ENCODE measurements at places on chromosomes 5 and 9.
A peak's percentile ranks its signal among the peaks of the same experiment; 100 is the strongest.

- DNase-seq, result no peak
These were observed 293.1 kb downstream of the PSAT1 start for GRCh38 chr9:78590068-78590467.

- DNase-seq, result no peak
These were observed 6.4 kb upstream of the PAIP1 start for GRCh38 chr5:43563321-43563720.

DNA sequence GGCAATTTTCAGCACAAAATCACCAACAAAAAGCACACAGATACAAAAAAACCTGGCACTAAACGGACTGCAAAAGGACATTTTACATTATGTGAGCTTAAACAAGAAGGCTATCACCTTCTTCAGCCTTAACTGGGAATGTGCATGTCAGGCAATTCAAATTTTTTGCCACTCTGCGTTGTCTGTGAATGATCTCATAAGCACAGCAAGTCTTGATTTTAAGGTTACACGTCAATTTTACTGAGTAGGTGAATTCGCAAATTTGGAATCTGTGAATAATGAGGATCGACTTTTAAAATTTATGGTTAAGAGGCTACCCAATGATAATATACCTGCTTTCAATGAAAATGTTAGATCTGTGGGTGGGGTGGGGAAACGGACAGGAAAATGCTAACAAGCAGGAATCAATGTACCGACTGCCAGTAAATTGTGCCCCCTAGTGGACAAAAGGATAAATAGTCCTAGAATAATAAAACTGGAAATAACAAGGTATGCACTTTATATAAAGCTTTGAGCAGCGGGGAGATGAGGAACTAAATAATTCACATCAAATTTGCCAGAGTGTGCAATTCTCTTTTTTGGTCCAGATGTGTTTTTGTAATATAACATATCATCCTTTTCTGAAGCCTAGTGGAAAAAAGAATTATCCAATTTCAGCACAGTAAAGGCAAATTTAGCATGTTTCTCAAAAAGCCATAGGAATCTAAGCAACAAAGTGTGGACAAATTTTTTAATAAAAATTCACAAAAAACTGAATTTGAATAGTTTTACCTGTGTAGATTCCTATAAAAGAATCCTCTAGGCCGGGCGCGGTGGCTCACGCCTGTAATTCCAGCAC is 20.5 kb downstream of the EQTN start:
- DNase-seq, result peak; percentile 32

- DNase-seq, result no peak
These were observed 22.6 kb downstream of the CCNJL start for GRCh38 chr5:160289721-160290120.

- DNase-seq, result no peak
These were observed 4.5 kb downstream of the SLC45A2 start for GRCh38 chr5:33980030-33980429.

GRCh38 chr9:119951591-119951990 is 582.4 kb upstream of the BRINP1 start:
- DNase-seq, result no peak

Measured in fibroblast of skin of left quadriceps (primary cell).